SJSA1 (cell line): ENCODE measurements at places on chromosomes 7 and 10. TPM values are rescaled to one million over a fixed set of nuclear protein-coding genes. Genes with fewer than 3 reads are reported as not detected.

- DNase-seq: no peak
These were observed 2.7 kb downstream of the CALD1 start for GRCh38 chr7:134782121-134782623.

GRCh38 chr7:44977959-44978335 is 868 bp downstream of the MYO1G start:
- DNase-seq: no peak

- no peak for DNase-seq
These were observed 722 bp downstream of the MDH2 start for GRCh38 chr7:76048668-76048988.

DNA sequence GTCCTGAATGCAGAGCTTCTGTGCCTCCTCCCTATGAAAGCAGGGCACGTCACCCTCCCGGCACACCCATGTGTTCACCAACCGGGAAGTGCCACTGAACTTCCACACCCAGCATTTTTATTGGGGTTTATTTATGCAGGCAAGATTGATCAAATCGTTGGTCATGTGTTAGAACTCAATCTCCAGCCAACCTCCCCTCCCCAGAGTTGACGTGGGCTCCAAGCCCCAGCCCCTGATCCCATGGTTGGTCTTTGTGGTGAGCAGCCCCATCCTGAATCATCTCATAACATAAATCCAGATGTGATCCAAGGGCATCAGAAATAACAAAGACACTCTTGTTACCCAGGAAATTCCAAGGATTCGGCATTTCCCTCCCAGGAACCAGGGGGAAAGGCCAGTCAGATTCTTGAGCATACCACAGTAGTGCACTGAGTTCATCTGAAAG is 151.2 kb downstream of the TPST1 start:
- peak; percentile 70 for DNase-seq

DNA sequence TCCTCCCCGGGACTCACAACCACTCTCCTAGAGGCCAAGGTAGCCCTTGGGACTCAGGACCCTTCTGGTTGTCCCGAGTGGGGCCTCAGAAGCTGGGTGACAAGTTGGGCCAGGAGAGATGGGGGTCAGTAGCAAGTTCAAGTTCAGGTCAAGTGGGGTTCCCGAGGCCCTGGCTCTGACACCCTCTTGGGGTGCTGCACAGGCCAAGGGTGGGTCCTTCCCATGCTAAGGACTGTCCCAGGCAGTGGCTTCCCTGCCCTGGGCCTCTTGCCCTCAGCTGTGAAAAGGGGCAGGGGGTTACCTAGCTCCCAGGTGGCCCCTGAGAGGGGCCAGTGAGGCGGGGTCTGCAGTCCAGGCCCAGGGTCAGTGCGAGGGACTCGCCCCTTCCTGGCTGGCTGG is 115.4 kb upstream of the TNRC18 start:
- no peak for DNase-seq

DNA sequence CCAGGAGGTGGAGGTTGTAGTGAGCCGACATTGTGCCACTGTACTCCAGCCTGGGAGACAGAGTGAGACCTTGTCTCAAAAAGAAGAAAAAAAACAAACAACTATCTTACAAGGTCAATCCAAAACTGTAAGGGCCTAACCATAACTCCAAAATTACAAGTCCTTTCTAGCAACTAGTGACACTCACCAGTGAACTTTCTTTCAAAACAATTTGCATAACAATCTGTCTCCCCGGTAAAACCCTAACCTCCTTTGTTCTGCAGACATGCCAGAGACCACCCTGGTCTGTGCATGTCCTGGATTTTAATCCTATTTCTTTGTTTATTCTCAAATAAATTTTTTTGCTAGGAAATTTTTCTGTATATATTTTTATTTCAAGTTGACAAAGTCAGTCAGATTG is 68.1 kb downstream of the EXOC6 start:
- no peak for DNase-seq

- no peak for DNase-seq
These were observed 6.2 kb downstream of the PIK3AP1 start for GRCh38 chr10:96714031-96714590.

DNA sequence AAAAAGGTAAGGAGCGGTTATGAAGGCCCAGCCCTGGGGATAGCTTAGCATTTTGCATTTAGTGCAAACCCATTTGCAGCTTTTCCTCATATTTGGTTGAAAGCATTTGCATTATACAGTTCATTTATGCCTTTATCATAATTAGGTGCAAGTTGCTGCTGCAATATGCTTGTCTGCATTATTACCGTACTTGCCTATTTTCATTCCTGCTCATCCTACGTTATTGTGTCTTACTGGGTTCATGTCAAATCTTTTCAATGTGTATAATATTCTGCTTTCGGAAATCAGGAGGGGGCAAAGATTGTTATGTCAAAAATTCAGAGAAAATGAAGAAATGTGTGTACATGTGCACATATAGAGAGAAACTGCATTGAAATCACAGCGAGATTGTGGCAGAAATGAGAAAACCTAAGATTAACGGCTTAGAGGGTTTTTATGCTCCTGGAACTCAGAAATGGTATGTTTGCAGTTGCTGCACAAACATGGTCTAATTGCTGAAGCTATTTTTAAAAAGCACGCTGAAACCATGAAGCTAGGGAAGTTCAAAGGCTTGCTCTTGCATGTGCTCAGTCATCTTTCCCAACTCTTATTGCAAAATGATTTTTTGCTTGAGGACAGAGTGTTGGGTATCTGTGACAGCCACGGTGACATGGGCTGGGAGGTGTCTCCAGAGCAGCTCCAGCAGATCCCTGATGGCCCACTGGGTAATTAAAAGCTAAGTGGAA is 613.2 kb downstream of the SDK1 start:
- DNase-seq: no peak

DNA sequence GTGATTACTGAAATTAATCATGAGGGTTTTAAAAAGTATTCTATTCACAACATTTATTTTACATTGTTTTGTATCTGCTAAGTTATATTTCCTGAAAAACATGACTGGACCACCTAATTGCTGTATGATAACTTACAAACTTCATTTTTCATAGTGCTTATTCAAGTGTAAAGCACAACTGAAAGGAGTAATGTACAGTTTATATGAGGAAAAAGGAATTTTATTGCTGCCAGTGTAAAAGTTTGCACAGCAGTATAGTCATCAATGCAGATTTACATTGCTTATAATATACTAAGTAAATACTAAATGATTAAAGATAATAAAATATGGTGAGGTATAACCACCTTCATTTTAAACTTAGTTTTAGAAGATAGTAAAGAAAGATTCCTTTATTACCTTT is 4.0 kb downstream of the PTEN start:
- no peak for DNase-seq

DNA sequence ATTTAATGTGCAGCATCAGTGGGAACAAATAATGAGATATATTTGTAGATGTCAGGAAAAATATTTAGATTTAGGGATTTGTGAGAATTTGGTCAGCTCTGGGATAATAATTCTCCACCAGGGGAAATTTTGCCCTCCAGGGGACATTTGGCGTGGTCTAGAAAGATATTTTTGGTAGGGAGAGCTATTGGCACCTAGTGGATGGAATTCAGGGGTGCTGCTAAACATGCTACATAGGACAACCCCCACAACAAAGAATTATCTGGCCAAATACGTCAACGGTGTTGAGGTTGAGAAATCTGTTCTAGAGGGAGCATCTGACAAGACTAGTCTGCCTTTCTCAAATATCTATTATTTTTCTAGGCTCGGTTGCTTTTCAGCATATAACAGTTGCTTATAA is 2.1 kb downstream of the ADK start:
- DNase-seq: no peak

DNA sequence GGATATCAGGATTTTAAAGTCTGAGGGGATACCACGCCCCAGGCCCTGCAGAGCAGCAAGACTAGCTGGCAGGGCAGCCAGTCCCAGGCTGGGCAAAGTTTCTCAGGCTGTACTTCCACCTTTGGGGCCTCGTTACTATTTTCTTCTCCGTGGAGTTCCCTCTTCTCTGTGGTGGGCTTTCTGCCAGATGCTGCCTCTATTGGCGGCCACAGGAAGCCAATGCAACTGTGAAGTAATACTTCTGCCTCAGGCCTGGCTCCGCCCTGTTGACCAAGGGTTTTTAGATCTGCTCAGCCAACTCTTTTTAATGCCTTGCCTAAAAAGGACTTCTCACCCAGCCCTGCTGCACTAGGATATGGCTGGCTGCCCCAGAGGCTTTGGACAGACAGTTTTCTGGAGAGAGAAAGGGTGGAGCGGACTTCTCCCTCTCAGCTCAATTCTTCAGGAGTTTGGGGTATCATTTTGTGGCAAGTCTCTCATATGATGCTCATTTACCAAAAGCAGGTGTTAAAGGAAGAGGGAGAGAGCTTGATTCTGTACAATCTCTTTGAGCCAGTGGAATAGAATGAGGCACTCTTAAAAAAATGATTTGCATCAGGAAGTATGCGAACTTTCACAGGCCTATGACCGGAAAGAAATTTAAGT is 67.4 kb downstream of the HHEX start:
- peak; percentile 76 for DNase-seq

- DNase-seq: no peak
These were observed 141.4 kb downstream of the TMEM168 start for GRCh38 chr7:112648781-112649180.

GRCh38 chr7:45325378-45325777 is 167.8 kb downstream of the RAMP3 start:
- no peak for DNase-seq

Gene FBXO24
- total RNA-seq: 0.13 TPM in 1 of 2 replicates, not detected in the other

Gene CCDC3
- 12.4 and 21.3 TPM in 2 replicates for total RNA-seq

Gene PTPN20
- total RNA-seq: not detected in 2 replicates

Gene ADO
- 36.9 and 39.5 TPM in 2 replicates for total RNA-seq

Gene CRTAC1
- total RNA-seq: not detected in 2 replicates

Gene STEAP4
- total RNA-seq: not detected in 2 replicates

Gene PTF1A
- total RNA-seq: not detected in 2 replicates

Gene GOT1
- total RNA-seq: 28.3 and 37.1 TPM in 2 replicates

Gene ERVW-1
- total RNA-seq: not detected in 2 replicates

Gene METTL27
- total RNA-seq: 0.91 and 2.9 TPM in 2 replicates

Gene TMEM213
- not detected in 2 replicates for total RNA-seq
